Stimulated activated CD8-positive, alpha-beta memory T cell treated with anti-CD3 and anti-CD28 coated beads, Interleukin-7, amount 100 ng/mL, for 48 hours (primary cell): ENCODE measurements at places on chromosomes 16 and 17.

- no peak for DNase-seq
Measured at GRCh38 chr16:9772526-9773225, 409.6 kb downstream of the GRIN2A start.

- no peak for DNase-seq
Measured at GRCh38 chr16:23663918-23664317, 14.8 kb upstream of the PLK1 start.

DNA sequence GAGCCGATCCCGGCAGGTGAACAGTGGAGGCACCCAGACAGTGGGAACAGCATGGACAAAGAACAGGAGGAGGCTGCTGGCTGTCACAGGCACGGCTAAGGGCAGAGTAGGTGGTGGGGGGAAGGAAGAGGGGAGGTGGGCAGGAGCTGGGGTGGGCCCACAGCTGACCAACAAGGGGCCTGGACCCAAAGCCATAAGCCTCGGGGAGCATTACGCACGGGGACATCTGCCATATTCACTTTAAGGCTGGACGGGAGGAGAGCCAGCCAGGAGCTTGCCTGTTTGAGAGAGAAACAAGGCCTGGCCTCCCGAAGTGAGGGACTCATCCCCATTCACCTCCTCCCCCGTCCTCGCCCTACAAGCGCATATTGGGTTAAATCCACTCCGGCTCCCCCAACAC, 19.6 kb upstream of the HAP1 start:
- DNase-seq, result no peak

- DNase-seq, result no peak
Measured at GRCh38 chr16:86085161-86085611, 186.2 kb downstream of the IRF8 start.

DNA sequence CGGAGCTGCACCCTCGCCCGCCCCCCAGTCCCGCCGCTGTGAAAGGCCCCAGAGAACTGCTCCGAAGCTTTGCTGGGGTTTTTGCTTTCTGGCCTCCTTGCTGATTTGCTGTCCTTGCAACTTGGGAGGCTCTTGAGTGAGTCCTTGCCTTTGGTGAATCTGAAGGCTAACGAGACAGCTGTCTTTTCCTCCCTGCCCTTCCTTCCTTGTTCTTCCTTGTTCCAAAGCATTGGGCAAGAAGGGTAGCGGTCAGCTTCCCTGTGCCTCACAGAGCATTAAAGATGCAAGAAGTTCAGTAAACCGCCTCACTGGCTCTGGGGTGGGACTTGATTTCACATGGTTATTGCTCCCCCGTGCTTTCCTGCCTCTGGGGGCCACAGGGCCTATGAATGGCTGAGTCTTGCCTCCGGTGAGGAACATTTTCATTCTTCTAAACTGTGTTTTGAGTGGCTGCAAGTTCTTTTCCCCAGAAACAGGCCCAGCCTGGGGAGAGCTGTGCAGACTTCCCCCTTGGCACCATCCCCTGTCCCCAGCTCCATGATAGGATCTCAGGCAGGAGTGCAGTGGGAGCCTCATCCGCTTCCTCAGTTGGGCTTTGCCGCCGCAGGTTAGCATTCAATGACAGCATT, 1.4 kb downstream of the YPEL2 start:
- no peak for DNase-seq

DNA sequence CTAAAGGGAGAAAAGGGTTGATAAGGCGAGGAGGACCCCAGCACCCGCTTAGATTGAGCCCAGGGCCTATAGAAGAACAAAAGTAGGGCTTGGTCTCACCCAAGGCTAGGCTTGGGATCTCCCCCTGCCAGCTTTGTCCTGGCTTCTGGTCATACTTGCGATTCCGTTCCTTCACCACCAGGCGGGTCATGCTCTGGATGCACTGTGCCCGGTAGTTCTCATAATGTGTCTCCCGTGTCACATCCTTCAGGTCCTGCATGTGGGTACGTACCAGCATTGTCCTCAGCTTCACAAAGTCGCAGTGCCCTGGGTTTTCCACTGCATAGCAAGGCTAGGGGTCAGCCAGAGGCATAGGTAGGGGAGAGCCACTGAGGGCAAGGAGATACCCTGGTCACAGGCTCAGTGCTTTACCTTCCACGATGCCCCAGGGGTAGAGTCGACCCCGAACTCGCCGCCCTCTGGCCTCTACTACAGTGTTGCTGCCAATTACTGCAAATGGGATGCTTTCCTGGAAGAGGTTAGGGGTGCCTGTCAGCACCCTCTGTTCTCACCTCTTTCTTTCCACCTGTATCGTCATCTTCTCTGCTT, 6.5 kb upstream of the MTMR4 start:
- DNase-seq, result no peak

DNA sequence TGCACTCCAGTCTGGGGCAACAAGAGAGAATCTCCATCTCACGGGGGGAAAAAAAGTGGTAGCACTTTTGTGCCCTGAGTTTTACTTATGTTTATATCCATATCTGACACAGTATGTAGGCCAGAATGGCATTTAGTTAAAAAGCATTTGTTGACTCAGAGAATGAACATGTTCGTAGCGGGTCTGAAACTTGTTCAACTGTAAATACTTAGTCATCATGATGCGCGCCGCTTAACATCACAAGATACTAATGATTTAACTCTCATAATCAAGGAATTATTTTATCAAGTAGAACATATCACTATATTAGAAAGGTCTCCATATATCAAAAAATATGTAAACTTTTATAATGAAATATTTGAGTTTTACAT, 55.3 kb upstream of the ITGA2B start:
- no peak for DNase-seq

DNA sequence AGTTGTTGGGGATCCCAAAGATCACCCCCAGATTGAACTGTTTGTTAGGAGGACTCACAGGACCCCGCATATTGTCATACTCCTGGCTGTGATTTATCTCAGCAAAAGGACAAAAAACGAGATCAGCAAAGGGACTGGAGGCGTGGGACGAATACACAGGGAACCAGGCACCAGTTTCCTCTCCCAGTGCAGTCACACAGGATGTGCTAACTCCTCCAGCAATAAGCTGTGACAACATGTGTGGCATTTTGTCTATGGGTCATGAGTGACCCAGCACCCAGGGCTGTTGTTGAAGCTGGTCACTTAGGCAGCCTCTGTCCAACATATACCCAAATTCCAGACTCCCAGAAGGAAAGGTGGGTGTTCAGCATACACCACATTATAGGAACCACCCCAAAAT, 60.9 kb downstream of the CPPED1 start:
- DNase-seq, result no peak

GRCh38 chr17:19337712-19338023, 24.9 kb downstream of the B9D1 start:
- no peak for DNase-seq

- no peak for DNase-seq
Measured at GRCh38 chr16:60285794-60286193, 1551.7 kb upstream of the GOT2 start.

DNA sequence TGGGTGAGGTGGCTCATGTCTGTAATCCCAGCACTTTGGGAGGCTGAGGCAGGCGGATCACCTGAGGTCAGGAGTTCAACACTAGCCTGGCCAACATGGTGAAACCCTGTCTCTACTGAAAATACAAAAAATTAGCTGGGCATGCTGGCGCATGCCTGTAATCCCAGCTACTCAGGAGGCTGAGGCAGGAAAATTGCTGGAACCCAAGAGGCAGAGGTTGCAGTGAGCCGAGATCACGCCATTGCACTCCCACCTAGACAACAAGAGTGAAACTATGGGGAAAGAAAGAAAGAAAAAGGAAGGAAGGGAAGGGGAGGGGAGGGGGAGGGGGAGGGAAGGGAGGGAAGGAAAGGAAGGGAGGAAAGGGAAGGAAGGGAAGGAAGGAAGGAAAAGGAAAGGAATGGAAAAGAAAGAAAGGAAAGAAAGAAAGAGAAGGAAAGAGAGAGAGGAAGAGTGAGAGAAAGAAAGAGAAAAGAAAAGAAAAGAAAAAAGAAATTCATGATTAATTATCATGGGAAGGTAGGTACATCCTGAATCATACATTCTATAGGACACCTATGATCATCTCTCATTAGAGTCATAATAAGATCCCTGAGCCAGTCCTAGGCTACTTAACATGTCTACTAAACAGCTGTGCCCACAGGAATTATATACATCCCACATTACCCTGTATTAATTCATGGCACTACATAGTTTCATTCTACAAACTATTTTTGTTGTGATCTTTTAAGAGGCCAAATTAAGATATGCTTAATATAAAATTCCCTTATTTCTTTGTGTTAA, 40.9 kb downstream of the CREBBP start:
- DNase-seq, result no peak

- DNase-seq, result no peak
Measured at GRCh38 chr16:1171001-1171400, 18.1 kb downstream of the CACNA1H start.

DNA sequence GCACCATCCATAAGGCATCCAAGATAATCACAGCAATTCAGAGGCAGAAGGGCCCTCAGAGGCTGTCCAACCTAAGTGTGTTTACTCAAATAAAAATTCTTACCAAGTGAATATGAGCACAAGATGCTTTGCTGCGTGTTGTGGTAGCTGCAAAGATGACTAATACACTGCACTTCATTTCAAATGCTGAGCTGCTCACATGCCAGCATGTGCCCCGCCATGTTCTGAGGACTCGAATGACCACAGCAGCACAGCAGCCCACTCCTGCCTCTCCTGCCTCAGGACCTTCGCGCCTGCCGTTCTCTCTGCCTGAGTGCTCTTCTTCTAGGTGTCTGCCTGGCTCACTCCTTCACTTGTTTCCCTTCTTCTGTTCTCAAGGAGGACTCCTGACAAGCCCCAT, 19.0 kb downstream of the PIK3R5 start:
- DNase-seq, result no peak

DNA sequence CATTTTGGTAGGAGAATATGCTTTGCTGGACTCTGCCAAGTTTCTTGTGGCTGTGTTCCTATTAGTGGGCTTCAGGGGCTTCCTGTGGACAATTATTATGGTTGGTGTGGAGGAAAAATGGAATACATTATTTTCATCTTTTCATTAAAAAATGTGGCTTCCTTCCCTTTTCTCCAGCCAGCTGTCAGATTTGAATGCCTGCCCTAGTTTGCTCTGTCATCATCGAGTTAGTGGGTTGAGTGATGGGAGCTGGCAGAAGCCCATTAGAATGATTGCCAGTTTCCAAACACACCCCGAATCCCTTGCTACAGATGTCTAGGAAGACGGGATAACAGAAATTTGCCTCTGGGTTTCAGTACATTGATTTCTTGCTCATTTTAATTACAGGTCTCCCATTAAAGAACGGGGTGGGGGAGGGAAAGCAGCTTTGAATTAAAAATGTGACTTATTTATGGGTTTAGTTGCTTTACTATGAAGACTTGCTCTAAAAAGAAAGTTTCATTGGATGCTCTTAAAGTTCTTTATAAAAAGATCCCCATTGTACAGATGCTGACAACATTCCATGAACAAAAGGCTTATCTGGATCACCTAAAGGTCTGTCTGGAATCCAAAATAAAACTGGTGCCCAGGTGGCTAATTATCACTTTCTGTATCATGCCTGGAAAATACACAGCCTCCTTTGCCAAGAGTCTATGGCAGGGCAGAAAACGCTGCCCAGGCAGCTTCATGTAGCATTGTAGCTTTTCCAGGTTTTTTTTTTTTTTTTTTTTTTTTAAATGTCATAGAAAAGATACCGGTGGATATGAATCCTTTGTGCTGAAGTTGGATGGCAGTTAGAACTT, 103.6 kb downstream of the PRKCA start:
- DNase-seq, result no peak

DNA sequence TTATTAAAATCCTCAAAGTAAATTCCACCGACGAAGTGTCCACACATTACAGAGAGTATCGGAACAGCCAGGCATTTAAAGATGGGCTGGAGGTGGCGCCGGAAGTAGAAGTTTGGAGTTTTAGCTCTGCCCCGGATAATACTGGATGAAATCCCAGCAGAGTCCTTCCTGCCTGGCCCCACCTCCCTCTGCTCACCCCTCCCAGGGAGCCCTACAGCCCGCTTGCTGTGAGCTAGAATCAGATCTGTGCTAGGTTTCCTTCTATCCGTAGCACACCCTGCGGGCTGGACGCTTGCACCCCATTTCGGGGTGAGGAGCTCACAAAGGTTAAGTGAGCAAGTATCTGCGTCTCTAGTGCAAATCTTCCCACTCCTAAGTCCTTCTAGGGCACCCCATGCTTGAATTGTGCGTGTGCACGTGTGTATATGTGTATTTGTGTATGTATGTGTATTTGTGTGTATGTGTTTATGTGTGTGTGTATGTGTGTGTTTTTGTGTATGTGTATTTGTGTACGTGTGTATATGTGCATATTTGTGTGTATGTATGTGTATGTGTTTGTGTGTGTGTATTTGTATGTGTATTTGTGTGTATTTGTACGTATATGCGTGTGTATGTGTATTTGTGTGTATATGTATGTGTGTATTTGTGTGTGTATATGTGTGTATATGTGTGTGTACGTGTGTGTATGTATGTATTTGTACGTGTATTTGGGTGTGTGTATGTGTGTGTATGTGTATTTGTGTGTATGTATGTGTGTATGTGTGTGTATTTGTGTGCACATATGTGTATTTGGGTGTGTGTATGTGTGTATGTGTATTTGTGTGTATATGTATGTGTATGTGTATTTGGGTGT, 61.4 kb downstream of the HAPSTR1 start:
- no peak for DNase-seq

- DNase-seq, result no peak
Measured at GRCh38 chr17:55426851-55427586, 5.4 kb upstream of the MMD start.

DNA sequence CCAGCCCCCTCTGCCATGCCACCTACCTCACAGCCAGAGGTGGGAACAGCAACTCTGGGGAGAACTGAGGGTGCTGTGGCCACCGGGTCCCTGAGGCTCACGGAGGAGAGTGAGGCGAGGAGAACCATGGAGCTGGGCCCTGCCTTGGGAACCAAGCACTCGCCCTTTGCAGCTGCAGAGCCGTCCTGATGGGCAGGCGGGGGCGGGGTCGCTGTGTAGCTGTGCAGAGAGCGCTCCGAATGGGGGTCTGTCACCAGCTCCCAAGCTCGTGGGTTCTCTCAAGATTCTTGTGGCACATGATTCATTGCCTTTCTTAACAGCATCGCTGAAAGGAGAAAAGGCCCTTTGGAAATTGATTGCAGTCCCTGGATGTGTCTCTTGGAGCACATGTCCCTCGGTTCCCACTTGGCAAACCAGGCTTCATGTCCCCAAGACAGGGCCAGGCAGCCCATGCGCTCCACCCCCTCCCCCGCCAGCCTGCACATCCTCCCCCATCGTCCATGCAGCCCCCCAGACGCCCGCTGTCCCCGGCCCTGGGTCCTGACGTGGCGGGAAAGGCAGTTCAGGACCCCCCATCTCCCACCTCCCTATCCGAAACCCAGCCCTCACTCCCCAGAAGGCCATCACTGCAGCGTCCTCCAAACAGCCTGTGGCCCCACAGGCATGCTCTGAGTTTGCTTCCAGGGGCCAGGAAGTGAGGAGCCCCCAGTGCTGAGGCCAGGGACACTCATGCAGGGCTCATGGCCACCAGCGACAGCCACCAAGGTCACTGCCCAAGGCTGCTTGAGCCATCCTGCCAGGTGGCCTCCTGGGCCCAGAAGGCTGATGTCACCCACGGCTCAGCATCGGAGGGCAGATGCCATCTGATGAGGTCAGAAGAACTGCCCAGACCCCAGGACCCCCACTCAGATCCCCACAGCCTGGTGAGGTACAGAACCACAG, 20.6 kb upstream of the CHMP6 start:
- DNase-seq, result no peak
